ENCODE measurements at places on chromosomes 2 and 18.

DNA sequence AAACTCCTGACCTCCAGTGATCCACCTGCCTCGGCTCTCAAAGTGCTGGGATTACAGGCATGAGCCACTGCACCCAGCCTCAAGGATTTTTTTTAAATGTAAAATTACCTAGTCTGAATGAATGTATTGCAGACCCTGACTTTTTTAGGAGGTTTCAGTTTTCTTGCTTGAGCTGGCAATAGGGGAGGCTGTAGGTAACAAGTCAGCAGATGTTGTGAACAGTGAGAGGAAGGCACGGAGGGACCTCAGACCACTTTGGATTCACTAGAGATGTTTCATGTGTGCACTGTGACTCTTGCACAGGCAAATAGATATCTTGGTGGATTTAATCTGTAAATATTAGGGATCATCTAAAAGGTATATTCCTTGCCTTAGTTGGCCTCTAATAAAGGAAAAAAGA lies 6.4 kb downstream of the NDUFV2 start:
- DNase-seq: no peak

GRCh38 chr2:230205034-230205433 lies 14.8 kb downstream of the SP110 start:
- DNase-seq: no peak

DNA sequence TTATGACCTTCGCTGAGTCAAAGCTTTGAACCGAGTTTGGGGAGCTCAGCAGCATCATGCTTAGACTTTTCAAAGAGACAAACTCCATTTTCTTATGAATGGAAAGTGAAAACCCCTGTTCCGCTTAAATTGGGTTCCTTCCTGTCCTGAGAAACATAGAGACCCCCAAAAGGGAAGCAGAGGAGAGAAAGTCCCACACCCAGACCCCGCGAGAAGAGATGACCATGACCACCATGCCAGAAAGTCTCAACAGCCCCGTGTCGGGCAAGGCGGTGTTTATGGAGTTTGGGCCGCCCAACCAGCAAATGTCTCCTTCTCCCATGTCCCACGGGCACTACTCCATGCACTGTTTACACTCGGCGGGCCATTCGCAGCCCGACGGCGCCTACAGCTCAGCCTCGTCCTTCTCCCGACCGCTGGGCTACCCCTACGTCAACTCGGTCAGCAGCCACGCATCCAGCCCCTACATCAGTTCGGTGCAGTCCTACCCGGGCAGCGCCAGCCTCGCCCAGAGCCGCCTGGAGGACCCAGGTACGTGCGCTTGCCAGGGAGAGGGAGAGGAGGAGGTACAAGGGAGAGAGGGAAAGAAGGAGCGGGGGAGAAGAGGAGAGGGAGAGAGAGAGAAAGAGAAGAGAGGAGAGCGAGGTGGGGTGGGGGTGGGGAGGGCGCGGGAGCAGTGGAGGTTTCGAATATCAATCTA lies at the start of gene DLX1:
TSS of gene DLX1 (plus strand) at position 48 of the 700 bp plus-strand sequence. CDS start at position 219, 171 bp downstream.
- DNase-seq: no peak

DNA sequence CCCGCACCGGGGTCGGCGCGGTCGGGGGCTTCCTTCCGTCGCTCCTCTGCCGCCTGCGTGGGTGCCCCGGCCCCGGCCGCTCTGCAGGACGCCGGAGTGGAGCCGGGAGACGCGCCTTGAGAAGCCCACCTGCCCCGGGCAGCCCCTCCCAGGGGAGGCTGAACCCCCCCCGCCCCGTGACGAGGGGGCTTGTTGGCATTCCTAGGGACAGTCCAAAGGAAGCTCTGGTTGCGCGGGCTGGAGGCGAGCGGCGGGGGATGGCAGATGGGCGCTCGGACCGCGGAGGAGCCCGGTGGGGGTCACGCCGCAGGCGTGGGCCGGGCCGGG lies 133.5 kb upstream of the MGAT5 start:
- no peak for DNase-seq

DNA sequence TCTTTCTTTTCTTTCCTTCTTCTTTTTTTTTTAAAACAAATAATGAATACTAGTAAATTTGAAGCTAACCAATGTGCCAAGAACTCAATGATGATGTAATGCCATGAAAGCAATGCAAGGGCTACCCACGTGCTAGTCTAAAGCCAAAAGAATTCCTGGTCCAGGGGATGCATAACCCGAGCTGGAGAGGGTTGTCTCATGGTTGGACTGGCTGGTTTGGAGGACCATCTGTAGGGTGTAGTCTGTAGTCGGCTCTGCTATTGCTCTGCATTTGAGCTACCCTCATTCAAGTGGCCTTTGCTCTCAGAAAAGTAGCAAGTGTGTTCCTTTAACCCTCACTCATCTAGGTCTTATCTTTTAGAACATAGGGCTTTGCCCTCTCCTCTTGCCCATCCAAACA lies 469.6 kb upstream of the CELF4 start:
- DNase-seq: no peak

- DNase-seq: peak; percentile 99
Measured at GRCh38 chr2:150487537-150488429, at the start of gene RND3. TSS of gene RND3 (minus strand) at chr2:150487667. CDS start at chr2:150487417, 250 bp downstream.

- no peak for DNase-seq
Measured at GRCh38 chr2:215787565-215788178, 225.7 kb downstream of the MREG start.

- no peak for DNase-seq
Measured at GRCh38 chr2:147017951-147018645, 826.7 kb upstream of the ACVR2A start.

DNA sequence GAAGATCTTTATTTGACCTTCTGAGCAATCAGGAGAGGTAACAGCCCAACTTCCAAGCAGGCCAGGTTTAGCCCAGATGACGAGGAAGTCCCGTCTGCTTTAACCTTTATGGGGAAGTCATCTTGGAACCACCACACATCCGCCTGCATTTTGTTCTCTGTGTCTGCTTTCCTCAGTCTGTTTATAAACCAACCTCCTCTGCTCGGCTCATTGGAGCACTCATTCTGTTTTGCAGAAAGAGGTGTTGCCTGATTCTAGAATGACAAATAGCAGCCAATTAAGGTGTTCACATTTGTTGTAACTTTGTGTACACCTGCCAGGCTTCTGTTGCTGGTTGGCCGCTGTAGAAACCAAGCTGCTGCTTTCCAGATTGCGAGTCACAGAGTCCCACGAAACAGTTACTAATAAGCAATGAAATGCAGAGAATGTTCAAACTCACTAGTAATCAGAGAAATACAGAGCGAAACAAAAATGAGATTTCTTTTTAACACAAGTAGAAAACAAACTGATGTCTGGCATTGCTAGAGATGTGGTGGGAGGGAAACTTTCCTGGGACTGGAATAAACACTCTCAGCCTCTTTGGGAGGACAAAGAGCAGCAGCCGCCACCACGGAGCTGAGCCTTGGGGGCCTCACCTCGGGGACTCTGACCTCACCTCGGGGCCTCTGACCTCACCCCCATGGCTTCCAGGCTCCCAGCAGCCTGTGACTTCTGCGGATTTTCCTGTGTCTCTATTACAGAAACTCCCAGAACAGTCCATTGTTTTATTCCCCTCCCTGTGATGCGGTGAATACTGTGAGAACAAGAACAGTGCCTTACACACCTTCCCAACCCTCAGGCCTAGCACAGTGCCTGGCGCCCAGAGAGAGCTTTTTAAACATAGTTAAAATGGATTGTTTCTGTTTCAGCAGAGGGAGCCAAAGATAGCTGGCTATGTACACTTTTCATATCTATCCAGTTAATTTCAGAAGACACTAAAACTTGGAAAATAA lies 64.0 kb downstream of the MBP start:
- DNase-seq: peak; percentile 35

DNA sequence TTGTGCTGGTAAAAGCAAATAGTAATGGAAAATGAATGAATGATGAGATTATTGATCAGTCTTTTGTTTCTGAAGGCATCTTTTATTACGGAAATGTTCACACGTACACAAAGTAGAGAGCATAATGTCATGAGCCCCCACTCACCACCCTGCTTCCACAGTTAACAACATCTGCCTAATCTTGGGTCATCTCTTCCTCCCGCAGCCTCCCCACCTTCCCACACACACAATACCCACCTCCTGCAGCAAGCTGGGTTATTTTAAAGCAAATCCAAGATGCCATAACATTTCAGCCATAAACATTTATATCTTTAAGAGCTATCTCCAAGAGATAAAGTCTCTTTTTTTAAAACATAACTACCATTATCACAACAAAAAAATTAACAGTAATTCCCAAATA lies 36.3 kb downstream of the CYP27C1 start:
- no peak for DNase-seq

GRCh38 chr2:16390561-16390960 lies 275.1 kb downstream of the CYRIA start:
- no peak for DNase-seq

DNA sequence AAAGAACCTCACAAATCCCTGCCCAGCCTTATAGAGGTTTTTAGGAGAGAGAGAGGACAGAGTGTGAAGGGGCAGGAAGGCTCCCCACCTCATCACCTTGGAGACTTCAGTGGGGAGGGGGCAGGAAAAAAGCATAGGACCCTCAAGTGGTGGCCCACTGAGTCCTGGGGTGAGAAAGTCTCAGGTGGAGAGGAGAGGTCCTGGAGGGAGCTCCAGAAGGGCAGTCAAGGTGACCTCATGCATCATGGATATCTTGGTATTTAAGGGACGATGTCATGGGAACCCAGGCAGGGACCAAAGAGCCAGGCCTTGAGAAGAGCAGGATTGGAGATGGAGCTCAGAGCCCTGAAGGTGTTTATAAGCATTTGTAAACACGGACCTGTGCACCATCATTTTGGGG lies 204.5 kb downstream of the SLC4A3 start:
- DNase-seq: no peak
